ENCODE measurements at places on chromosomes 1 and 21. TPM values are rescaled to one million over a fixed set of nuclear protein-coding genes. Genes with fewer than 3 reads are reported as not detected.

Gene MXRA8
- 65.6 TPM for total RNA-seq

Gene LRRC3
- total RNA-seq, result 5.5 TPM

GRCh38 chr1:204598319-204598969 is 82.2 kb downstream of the MDM4 start:
- no peak for DNase-seq

DNA sequence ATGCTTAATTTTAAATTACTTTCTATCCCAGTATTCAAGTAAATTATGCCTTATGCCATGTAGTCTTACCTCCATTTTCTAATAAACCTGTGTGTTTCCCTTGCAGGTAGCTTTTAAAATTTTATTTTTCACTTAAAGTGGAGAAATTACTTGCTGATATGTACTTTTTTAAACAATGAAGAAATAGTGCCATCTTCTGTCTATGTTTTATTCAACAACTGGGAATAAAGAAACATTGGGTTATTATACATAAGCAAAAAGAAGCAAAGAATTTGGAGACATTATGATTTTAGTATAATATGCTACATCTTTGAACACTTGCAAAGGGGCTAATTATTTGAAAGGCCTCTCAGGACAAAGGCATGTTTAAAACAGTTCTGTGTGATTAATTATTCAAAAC is 1912.9 kb downstream of the MRPL39 start:
- DNase-seq, result no peak

DNA sequence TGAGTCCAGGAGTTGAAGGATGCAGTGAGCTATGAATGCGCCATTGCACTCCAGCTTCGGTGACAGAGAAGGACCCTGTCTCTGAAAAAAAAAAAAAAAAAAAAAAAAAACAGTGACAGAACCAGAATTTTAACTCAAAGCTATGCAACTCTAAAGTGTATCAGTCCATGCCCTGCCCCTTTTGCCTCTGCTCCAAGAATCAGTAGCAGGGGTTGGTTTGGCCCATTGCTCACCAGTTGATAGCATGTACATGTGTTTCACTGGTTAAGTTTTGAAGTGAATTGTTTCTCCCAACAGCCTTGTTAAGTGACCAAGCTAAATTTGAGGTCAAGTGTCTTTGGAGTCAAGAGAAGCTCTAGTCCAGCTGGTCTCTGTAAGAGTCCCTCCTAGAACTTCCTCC is 245.9 kb downstream of the PLPP3 start:
- no peak for DNase-seq

Gene SPATC1L
- total RNA-seq, result 3.5 TPM

Gene SERTAD4
- 3.7 TPM for total RNA-seq

- DNase-seq, result no peak
Measured at GRCh38 chr1:106921186-106921585, 135.3 kb upstream of the PRMT6 start.

Measured in stomach (tissue), 19 donors.